Right hindlimb (tissue), 1 donor: ENCODE measurements at places on chromosomes 2 and 18.

GRCh38 chr2:38322224-38322914, 54.7 kb downstream of the ATL2 start:
- DNase-seq = no peak

DNA sequence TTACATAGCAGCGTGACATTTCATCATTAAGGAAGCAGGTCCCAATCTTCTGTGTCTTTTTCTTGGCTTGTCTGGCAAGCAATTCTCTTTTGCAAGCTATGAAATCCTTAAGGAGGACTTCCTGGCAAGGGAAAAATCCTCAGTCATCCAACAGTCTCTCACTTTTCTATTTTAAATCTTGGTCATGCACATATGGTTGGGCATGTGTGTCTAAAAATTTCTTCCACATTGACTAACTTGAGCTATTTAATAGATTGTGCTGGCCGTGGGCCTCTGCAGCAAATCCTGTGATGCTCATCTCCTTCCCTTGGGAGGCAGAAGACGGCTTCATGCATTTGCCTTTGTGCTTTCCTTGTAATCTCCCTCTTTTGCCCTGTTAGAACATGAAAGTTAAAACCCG, 634.3 kb upstream of the FANCL start:
- DNase-seq = peak; percentile 28

- DNase-seq = peak; percentile 13
These were observed 38.5 kb upstream of the SNED1 start for GRCh38 chr2:240959941-240960308.

GRCh38 chr2:60408811-60409530, 144.5 kb downstream of the BCL11A start:
- DNase-seq = no peak

GRCh38 chr2:195706161-195706900, 49.3 kb downstream of the SLC39A10 start:
- DNase-seq = no peak
